Cerebellum (tissue), 4 donors: ENCODE measurements at places on chromosomes 5 and 9.

GRCh38 chr5:75667586-75667985, 49.7 kb downstream of the POC5 start:
- no peak for DNase-seq

- DNase-seq: no peak
Observed at GRCh38 chr9:115615821-115616665, 498.1 kb upstream of the TNC start.

DNA sequence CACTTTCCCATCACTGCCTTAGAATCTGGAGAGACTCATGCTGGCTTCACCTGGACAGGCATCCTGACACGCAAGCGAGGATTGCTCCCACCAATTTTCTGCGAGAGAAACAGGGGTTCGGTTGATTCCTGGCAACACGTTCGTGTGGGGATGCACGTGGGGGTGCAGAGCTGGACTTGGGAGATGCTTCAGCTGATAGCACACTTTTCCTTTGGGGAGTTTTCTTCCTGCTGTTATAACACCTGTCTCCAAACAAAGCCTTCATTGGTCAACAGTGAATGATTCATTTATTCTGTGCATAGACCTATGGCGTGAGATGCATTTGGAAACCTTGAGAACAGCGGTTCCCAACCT, 50.0 kb downstream of the ROPN1L start:
- no peak for DNase-seq

- DNase-seq: no peak
Observed at GRCh38 chr5:67267512-67268216, 71.1 kb upstream of the CD180 start.

DNA sequence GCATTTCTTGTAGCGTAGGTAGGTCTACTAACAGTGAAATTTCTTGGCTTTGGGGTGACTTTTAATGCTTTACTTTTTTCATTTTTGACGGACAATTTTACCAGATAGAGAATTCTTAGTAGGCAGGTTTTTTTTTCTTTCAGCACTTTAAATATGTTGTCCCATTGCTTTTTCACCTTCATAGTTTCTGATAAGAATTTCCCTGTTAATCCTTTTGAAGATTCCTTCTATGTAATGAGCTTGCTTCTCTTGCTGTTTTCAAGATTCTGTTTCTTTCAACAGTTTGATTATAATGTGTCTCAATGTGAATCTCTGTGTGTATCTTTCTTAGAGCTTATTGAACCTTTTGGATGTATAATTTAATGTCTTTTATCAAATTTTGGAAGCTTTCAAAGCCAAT, 35.5 kb downstream of the PBX3 start:
- DNase-seq: no peak

DNA sequence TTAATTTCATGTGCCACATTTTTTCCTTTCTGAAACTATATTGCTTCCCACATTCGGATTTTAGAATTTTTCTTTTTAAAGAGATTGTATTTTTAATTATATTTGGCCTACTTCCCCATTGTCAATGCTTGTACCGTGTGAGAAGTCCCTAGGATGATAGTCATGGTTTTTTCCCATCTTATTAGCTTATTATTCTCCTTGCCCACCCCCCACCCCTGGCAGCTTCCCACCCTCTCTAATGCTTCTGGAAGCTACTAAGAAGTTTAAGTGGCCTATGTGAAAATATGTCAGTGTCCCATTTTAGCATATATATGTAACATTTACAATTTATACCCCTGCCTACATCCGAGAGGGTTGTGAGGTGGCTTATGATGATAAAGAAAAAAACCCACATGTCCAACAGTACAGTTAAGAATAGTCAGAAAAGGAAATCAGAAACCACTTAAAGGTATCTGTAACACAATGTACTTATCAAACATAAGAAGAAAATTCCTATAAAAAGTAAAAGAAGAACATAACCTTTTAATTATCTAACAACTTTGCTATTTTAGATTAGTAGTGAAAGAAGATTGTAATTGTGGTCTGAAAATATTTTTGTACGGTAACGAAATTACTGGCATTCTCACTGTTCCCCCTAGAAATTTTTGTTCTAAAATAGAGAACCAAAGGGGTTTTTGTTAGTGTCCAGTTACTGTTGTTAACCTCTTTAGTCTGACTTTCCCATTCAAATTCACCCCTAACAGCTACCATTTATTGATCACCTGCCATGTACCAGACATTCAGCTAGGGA, 62.1 kb downstream of the SLC44A1 start:
- DNase-seq: no peak

GRCh38 chr9:126436545-126437267, 110.1 kb downstream of the MVB12B start:
- DNase-seq: no peak

- DNase-seq: no peak
Observed at GRCh38 chr5:60185231-60186099, 291.9 kb upstream of the PDE4D start.

DNA sequence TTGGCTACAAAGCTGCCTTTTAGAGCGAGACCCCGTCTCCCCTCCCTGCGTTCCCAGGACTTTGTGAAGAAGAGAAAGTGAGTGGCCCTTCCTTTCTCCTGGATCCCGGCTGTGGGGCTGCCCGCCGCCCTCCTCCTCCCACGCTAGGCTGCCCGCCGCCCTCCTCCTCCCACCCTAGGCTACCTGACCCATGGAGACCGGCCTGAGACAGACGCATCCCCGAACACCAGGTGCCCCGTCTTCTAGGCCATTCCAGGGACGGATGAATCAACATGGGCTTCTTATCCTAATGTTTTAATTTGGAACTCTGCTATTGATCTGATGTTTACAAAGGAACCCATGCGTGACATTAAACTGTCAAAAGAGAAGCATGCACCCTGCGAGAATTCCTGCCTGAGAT, 117.3 kb upstream of the LPCAT1 start:
- DNase-seq: no peak

DNA sequence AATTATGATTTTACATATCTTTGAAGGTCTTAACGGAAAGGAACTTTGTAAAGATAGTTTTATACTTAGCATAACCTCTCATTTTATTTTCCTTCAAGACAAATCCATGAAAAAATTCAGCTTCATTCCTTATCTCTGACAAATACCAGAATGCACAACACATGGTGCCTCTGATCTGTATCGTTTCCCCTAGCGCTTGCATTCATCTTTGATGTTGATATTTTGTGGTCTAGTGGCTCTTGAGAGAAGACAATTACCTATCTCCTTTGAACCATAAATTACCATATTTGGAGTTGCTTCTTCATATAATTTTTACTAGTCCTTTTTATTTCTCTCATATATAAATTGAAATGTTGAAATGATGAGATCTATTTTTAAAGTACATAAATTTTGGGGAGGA, 551.3 kb downstream of the PDE4D start:
- no peak for DNase-seq

DNA sequence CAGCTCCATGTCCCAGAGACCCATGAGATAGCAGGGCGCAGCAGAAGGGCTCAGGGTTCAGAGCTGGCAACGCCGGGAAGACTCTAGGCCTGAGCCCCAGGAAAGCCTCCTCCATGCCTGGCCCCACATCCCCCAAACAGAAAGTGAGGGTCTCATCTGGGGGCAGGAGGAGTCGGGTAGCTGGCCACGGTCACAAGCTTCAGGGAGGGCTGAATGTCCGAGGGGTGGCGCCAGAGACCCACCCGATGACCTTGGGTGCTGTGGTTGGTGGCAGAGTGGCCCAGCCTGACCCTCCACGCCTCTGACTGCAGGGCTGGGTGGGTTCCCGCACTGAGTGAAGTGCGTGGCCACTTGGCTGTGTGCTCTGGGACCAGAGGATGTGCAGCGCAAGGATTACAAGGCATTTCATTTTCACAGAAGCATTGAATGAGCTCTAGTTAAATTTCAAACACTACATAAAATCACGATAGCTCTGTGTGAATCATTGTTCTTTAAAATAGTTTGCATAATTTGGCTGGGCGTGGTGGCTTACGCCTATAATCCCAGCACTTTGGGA, 3.0 kb downstream of the C8G start:
- peak; percentile 67 for DNase-seq
